Central memory CD8-positive, alpha-beta T cell (primary cell): ENCODE measurements at places on chromosomes 1 and 21.

DNA sequence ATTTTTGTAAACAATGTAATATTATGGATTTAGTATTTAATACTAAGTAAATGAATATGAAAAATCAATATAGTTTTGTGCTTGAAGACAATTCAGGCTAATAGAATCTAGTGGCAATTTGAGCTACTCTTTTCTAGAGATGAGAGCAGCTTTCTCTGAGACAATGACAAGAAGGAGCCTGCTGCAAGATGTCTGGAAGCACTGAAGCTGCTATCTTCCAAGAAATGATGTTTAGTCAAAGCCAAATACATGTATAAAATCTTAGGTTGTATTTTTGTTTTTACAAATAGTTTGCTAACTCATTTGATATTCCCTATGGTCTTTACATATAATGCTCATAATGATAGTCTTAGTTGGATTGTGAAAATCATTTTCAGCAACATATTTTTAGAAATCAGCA, 103.9 kb upstream of the COL24A1 start:
- H3K27ac ChIP-seq: no peak overlapping the region
- peaks cover 9% of the 10 kb centered on the region for H3K27me3 ChIP-seq
- H3K36me3 ChIP-seq: no peaks in the 10 kb centered on the region
- no peak for DNase-seq
- no peaks in the 10 kb centered on the region for H3K4me1 ChIP-seq
- H3K4me3 ChIP-seq: no peak overlapping the region

- no peaks in the 10 kb centered on the region for H3K36me3 ChIP-seq
- DNase-seq: no peak
- H3K27ac ChIP-seq: no peak overlapping the region
- H3K27me3 ChIP-seq: peaks cover 30% of the 10 kb centered on the region
- H3K4me3 ChIP-seq: no peak overlapping the region
Observed at GRCh38 chr21:42125571-42126544, 54.7 kb downstream of the UMODL1 start.

GRCh38 chr21:34808569-34809204, 139.9 kb downstream of the CLIC6 start:
- H3K27me3 ChIP-seq: no peaks in the 10 kb centered on the region
- H3K36me3 ChIP-seq: peaks cover 30% of the 10 kb centered on the region
- H3K4me1 ChIP-seq: peaks cover 97% of the 10 kb centered on the region
- peak overlapping the region; percentile 67 for H3K4me3 ChIP-seq
- no peak for DNase-seq
- H3K27ac ChIP-seq: peak overlapping the region; percentile 88

DNA sequence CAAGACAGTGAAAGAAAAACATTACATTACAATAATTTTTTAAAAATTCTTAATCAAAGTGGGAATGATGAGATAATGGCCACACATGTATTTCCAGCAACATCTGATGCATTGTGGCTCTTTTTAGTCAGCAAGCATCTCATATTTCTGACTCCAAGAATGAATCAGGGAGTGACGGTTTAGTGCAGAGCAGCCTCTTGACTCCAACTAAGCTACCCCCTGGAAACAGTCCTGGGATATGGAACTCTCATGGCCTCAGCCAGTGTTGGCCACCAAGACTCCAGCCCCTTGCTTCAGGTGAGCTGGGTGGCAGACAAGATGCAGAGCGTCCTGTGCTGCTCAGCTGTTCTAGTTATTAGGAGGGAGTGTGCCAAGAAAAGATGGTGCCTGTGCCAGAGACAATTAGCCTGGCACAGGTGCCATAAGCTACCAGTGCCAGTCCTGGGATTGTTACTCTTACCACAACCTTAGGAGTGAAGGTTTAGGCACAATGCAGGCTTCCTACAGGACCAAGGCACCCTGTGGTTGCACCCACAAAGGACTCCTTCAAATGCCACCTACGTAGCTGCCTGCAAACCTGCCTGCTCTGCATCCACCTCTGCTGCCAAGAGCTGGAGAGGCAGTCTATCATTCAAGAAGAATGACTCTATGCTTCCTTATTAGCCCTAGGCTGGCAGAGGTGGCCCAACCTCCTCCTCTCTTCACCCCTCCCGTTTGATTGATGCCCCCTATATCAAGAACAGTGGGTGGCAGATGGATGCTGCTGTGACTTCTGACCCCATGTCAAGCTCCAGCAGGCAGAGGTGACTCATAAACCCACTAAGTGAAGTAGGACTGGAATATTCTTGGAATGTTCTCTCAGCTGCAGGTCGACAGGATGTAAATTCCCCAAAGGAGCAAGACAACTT, 6.0 kb upstream of the SEC16B start:
- no peak overlapping the region for H3K27ac ChIP-seq
- no peaks in the 10 kb centered on the region for H3K27me3 ChIP-seq
- DNase-seq: no peak
- no peaks in the 10 kb centered on the region for H3K4me1 ChIP-seq
- peaks cover 2% of the 10 kb centered on the region for H3K36me3 ChIP-seq

- H3K27ac ChIP-seq: no peak overlapping the region
- no peaks in the 10 kb centered on the region for H3K27me3 ChIP-seq
Observed at GRCh38 chr1:14280909-14281308, 317.6 kb upstream of the KAZN start.

DNA sequence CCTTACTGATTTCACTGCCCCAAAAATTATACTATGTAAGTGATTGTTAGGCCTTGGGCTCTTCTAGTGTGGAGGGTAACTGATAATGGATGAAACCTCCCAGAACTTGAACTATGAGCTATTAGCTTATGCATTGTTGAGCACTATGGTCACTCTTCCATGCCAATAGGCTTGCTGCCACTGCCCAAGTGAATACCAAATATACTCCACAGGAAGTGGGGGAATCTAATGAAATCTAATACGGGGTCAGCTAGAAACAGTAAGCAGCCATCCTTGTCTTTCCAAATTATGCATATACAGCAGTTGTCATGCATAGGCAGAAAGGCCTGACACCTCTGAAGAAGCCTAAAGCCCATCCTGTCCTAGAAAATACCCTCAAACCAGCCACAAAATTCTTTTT, 198.7 kb upstream of the PTBP2 start:
- no peaks in the 10 kb centered on the region for H3K27me3 ChIP-seq
- H3K4me1 ChIP-seq: no peaks in the 10 kb centered on the region
- peaks cover 1% of the 10 kb centered on the region for H3K36me3 ChIP-seq
- no peak for DNase-seq

DNA sequence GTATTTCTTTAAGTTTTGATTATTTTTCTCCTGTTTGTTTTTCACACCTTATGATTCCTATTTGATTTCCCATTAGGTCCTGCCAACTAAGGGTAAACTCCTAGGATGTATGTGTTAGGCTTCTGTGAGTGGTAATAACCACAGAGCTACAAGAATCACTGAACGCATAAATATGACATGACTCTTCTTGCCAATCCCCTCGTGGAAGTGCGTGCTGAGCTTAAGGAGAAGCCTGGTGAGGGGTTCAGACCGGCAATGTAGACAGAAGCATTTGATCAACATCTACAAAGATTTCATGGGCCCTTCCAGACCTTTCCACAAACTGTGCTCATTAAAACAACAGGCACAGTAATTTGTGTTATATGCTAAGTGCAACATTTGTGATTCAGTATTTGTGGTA, 273.8 kb upstream of the SNX7 start:
- peak overlapping the region; percentile 75 for H3K27ac ChIP-seq
- no peaks in the 10 kb centered on the region for H3K36me3 ChIP-seq
- no peak for DNase-seq
- peaks cover 30% of the 10 kb centered on the region for H3K4me1 ChIP-seq

DNA sequence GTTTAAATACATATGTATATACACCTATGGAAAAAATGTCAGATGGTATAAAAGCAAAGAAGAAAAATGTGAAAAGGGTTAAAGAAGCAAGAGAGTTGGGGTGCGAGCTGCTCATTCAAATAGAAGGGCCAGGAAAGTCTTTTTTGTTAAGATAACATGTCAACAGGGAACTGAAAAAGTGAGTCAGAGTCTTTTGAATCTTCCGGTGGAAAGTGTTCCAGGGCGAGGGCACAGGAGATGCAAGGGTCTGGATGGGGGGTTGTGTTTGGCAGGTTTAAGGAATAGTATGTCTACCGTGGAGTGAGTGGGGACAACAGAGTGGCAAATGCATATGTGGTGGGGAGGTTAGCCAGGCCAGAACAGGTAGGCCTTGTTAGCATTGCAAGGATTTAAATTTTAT, 22.2 kb upstream of the GNG12 start:
- peaks cover 12% of the 10 kb centered on the region for H3K27me3 ChIP-seq
- no peak for DNase-seq
- H3K36me3 ChIP-seq: no peaks in the 10 kb centered on the region
- no peak overlapping the region for H3K4me3 ChIP-seq

- no peaks in the 10 kb centered on the region for H3K27me3 ChIP-seq
- H3K27ac ChIP-seq: peak overlapping the region; percentile 2
- DNase-seq: no peak
- H3K4me3 ChIP-seq: no peak overlapping the region
- peaks cover 2% of the 10 kb centered on the region for H3K36me3 ChIP-seq
Observed at GRCh38 chr1:172680733-172681275, 21.9 kb downstream of the FASLG start.

DNA sequence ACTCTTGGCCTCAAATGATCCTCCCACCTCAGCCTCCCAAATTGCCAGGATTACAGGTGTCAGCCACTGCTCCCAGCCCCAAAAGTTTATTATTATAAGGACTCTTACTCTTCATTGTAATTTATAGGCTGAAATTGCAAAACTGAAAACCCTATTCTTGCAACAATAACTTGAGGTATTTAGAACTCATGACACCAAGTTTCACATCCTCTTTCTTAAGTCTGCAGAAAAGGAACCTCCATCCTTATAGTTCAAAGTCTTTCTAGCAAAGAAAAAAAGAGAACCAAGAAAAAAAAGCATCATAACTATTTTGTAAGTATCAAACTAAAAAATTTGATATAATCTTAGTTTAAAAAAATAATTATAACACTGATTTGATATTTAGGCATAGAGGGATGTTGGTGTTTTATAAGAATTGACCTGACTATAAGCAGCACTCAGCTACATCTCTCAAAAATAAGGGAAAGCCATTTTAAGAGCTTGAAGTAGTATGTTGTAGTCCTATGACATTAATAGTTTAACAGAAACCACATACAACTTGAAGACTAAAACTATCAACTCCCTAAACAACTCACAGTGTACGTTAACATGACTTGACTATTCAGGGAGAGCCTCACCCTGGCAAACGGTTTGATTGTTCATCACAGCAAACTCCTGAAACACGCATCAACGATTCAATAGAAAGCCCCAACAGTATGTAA, 122.4 kb downstream of the AKT3 start:
- peaks cover 51% of the 10 kb centered on the region for H3K4me1 ChIP-seq
- no peak for DNase-seq
- H3K27me3 ChIP-seq: no peaks in the 10 kb centered on the region
- no peak overlapping the region for H3K27ac ChIP-seq
- H3K36me3 ChIP-seq: no peaks in the 10 kb centered on the region

- H3K4me3 ChIP-seq: no peak overlapping the region
- H3K36me3 ChIP-seq: no peaks in the 10 kb centered on the region
- H3K27me3 ChIP-seq: no peaks in the 10 kb centered on the region
- H3K27ac ChIP-seq: no peak overlapping the region
Observed at GRCh38 chr1:69661686-69662085, 94.0 kb downstream of the LRRC7 start.

DNA sequence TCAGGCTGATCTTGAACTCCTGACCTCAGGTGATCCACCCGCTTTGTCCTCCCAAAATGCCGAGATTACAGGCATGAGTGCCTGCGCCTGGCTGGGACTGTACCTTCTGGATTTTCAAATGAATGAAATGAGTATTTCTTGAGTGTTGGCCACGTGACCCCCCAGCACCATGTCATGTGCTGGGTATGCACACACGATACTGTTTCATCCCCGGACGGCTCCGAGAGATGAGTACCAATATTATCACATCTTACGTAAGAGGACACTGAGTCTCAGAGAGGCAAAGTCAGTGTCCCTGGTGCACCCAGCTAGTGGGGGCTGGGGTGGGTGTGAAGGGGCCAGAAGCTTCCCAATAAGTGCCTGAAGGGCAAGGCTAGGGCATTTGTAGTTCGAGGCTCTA, 780 bp upstream of the CROCC start:
- DNase-seq: no peak
- H3K36me3 ChIP-seq: peaks cover 2% of the 10 kb centered on the region
- H3K27ac ChIP-seq: no peak overlapping the region
- H3K27me3 ChIP-seq: no peaks in the 10 kb centered on the region
- peaks cover 49% of the 10 kb centered on the region for H3K4me1 ChIP-seq

- no peaks in the 10 kb centered on the region for H3K27me3 ChIP-seq
- H3K4me3 ChIP-seq: no peak overlapping the region
- no peak for DNase-seq
- H3K36me3 ChIP-seq: peaks cover 4% of the 10 kb centered on the region
Observed at GRCh38 chr1:41659903-41660302, 175.4 kb upstream of the EDN2 start.

- no peak overlapping the region for H3K4me3 ChIP-seq
- no peaks in the 10 kb centered on the region for H3K4me1 ChIP-seq
- DNase-seq: no peak
- H3K27ac ChIP-seq: no peak overlapping the region
- H3K27me3 ChIP-seq: peaks cover 84% of the 10 kb centered on the region
Observed at GRCh38 chr1:22212400-22213233, 69.7 kb upstream of the WNT4 start.

DNA sequence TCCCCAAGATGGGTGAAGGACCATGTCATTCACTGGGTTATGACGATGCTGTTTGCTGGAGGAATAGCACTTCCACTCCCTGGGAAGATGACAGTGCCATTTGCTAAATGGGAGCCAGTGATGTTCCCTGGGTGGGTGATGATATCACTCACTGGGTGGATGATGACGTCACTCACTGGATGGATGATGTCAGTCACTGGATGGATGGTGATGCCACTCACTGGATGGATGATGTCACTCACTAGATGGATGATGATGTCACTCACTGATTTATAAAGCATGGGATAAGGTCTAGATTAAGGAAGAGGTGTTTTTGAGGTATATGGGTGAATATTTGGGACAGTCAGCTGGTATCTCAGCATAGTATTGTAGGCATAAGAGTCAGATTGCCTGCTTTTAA, 457.2 kb downstream of the AJAP1 start:
- no peak overlapping the region for H3K27ac ChIP-seq
- no peak for DNase-seq
- H3K36me3 ChIP-seq: peaks cover 2% of the 10 kb centered on the region
- peaks cover 21% of the 10 kb centered on the region for H3K4me1 ChIP-seq
- no peak overlapping the region for H3K4me3 ChIP-seq

DNA sequence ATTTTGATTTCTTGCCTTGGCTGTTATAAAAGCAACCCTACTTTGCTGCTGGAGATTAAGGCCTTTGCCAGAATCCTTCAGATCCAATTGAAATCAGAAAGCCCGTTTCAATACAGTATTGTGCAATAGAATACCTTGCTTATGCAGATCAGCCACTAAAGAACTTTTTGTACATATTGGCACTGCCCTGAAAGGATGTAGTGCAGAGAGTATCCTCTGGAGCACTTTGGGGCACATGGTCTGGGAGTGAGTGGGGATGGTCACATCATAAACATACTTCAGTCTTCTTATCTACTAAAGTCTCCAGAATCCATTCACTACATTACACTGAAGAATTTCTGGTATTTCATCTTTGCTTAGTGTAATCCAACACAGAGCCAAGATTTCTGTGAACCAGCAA, 189.0 kb downstream of the CENPF start:
- DNase-seq: no peak
- H3K27me3 ChIP-seq: no peaks in the 10 kb centered on the region
- no peaks in the 10 kb centered on the region for H3K36me3 ChIP-seq
- no peak overlapping the region for H3K27ac ChIP-seq
- no peaks in the 10 kb centered on the region for H3K4me1 ChIP-seq

GRCh38 chr1:3329640-3330281, 124.7 kb upstream of the ARHGEF16 start:
- no peak overlapping the region for H3K4me3 ChIP-seq
- no peak overlapping the region for H3K27ac ChIP-seq
- no peaks in the 10 kb centered on the region for H3K36me3 ChIP-seq
- no peak for DNase-seq
